NCI-H1417 treated with DMSO at 0.1 percent for 48 hours (cell line): ENCODE measurements at places on chromosomes 7 and 10.

- DNase-seq, result no peak
These were observed 733.0 kb downstream of the CCSER2 start for GRCh38 chr10:85061401-85061800.

- DNase-seq, result no peak
These were observed 113.6 kb downstream of the RNF32 start for GRCh38 chr7:156754201-156754600.

GRCh38 chr10:124204726-124205125 lies 111.3 kb upstream of the CHST15 start:
- no peak for DNase-seq

DNA sequence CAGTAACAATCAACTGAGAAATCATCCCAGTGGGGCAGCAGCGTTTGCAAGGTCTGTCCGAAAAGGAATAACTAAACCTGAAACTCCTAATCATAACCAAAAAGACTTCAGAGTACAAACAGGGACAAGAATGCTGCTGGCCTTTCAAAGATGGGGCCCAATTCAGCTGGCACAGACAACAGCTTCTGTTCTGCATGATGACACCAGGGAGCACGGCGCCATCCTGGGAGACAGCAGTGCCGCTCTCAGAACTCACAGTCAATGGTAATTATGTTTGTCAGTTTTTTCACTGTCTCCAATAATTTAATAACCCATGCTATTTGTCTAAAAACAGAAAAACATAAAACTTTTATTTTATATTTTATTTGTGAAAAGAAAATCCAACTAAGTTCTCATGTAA lies 90.0 kb downstream of the LARP4B start:
- DNase-seq, result no peak

DNA sequence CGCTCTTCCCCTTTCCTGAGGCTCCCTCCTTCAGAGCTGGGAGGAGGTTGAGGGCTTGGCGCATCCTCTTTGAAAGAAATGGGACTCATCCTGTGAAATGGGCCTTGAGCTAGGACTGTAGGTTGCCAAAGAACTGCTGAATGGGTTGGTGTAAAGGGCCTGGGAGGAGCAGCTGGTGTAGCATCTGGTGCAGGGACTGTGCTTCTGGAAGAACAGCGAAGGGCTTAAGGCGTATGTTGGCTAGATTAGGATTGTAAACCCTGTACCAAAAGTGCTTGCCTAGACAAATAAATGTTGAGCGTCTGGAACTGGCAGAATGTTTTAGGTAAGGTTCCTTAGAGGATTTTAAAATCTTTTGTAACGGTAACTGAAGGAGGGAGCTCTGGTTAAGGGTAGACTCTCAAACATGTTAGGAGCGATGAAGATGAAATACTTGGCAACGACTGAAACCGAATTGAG lies 563 bp downstream of the STAM start:
- DNase-seq, result no peak

DNA sequence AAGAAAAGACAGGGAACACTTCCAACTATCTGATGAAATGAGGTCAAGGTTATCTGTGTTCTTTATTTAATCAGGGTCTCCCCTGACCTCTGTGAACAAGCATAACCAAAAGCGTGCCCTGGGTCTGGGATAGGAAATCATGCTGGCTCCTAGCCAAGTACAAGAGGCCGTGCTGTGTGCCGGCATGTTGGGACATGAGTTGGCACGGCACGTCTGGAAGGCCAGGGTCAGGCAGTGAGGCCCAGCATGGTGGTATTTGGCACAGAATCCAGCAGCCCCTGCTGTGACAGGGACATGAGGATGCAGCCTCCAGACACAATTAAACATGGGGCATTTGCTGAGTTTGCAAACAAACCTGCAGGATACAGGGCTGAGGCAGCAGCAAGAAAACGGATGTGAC lies 320.4 kb downstream of the PLXNA4 start:
- peak; percentile 5 for DNase-seq

DNA sequence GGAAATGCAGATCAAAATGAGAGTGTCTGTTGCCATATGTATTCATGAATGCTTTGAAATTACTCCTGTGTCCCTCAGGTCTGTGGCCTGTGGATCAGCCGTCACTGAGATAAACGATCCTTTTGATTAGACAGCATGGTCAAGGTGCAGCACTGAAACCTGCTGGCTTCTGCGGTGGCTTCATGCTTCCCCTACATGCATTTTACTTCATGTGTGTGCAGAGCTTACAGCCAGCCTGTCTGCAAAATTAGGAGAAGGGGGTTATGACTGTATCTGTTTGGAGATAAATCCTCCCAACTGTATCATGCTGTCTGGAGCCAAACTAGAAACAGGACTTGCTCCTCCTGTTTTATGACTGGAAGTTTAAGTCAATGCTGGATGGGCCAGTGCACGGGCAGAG lies 71.0 kb upstream of the PLPP4 start:
- no peak for DNase-seq

DNA sequence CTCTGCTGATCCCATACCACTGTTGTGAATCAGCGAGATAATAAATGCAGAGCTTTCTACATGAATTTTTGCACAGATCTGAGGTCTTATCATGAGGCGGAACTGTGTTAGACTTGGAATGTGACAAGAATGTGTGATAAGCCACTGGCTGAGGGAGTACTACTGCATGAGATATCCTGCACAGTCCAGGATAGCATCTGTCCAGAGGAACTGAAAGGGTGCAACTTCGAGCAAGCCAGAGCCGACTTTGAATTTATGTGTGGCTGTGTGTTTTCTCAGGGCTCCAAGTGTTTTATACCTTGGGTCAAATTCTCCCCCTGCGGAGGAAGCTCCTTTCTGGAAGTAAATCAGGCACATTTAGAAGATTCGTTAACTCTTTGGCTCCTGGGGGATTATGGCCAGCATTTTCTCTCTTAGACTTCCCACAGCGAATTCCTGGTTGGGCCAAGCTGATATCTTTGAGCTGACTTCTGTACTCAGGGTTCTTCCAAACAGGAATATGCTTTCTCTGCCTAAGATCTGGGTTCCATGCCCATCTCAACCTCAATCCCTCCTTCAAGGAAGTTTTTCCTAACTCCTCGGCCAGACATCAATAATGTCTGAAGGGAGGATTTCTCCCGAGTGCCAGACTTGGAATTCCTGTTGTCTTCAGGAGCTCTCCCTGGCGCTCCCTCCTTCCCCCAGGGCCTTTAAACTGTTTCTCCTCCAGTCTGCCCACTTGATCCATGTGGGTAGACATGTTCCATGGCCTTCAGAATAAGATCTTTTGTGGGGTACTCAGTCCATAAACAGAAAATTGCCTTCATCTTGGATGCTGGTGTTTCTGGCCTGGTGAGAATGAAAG lies 2.5 kb upstream of the MEST start:
- DNase-seq, result no peak

DNA sequence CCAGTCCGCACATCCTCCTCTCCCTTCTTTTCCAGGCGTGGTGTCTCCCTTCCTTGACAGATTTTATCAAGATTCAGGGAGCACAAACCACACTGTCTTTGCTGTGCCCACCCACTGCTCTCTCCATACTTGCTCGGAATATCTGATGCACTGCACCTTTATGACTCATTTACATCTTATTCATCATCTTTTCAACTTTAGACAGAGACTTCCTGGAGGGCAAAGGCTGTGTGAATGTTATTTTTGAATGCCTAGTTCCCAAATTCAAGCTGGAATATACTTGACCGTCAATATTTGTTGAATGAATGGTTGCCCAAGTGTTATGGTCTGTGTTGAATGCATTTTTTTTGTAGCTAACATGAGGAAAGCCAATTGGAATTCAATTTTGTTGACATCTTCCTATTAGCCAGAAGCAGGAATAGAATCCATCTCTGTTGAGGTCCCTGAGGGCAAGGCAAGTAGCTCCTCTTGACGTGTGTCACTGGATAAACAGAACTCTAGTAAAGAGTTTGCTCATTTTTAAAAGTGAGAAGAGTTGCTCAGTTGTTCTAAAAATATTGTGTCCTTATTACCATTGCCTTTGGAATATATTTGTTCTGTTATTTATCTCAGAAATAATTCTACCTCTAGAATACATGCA lies 95.0 kb downstream of the KLF6 start:
- no peak for DNase-seq

GRCh38 chr7:18489624-18490023 lies 5.9 kb upstream of the HDAC9 start:
- no peak for DNase-seq

DNA sequence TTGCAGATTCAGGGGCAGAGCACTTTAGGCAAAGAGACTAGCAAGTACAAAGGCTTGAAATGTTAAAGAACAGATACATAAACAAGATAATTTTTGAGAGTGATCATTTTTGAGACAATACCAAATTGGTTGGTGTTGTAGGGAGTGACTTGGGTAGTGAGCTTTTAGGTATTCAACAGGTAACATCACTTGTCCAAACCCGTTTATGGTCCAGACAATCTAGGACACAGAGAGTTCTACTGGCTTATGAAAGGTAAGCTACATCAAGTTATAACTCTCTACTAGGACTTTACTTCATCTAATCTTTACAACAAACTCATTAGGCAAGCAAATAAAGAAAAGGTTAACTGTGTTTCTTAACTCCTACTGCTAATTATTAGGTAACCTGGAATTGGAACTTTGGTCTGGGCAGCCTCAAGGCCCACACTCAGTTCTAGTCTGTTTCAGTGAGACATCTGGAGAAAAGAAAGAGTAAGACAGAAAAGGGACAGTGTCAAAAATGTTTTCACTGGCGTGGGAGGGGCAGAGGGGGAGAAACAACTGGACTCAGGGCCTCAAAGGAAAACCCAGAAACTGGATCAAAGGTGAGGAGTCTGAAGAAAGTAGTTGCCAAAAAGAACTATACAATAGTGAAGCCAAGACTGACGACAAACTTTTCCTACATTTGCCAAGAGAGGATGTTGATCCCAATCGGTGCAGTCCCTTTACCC lies 39.2 kb downstream of the GNAT3 start:
- no peak for DNase-seq

DNA sequence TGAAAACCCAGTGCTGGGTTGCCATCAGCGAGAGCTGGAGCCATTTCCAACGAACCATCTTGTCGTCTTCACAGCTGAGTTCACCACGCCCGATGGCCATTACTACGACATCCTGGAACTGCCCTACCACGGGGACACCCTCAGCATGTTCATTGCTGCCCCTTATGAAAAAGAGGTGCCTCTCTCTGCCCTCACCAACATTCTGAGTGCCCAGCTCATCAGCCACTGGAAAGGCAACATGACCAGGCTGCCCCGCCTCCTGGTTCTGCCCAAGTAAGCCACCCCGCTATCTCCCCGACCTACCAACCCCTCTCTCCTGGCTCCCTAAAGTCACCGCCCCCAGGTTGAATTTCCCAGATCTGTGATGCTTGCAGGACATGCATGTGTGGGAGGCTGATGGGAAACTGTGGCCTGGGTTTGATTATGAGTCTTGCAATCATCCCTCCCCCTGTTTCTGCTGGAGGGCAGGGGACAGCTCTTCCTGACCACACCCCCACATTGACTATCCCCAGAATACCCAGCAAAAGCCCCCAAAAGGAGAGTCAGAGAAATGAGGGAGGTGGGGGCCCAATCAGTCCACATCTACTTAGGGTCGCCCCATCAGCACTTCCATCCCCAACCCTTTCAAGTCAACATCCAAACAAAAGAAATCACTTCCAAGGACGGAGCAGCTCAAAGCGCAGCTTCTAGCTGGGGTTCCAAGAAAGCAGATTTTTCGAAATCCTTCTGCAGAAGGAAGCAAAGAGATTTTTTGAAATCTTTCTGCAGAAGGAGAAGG lies 6.9 kb downstream of the SERPINE1 start:
- DNase-seq, result no peak

- no peak for DNase-seq
These were observed 89.9 kb downstream of the ADCY1 start for GRCh38 chr7:45663965-45664633.

DNA sequence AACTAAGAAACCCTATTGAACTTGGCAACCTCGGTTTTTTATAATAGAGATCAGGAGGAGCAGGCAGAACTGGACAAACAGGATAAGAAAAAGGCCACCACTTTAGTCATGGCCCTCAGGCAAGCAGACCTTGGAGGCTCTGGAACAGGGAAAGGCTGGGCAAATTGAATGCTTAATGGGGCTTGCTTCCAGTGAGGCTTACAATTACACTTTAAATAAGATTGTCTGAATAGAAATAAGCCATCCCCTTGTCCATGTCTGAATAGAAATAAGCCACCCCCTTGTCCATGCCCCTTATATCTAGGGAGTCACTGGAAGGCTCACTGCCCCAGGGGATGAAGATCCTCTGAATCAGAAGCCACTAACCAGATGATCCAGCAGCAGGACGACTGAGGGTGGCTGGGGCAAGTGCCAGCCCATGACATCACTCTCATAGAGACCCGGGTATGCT lies 40.6 kb downstream of the AKR1B15 start:
- DNase-seq, result no peak

- DNase-seq, result no peak
These were observed 498 bp downstream of the RHOBTB1 start for GRCh38 chr10:60943316-60944057.

DNA sequence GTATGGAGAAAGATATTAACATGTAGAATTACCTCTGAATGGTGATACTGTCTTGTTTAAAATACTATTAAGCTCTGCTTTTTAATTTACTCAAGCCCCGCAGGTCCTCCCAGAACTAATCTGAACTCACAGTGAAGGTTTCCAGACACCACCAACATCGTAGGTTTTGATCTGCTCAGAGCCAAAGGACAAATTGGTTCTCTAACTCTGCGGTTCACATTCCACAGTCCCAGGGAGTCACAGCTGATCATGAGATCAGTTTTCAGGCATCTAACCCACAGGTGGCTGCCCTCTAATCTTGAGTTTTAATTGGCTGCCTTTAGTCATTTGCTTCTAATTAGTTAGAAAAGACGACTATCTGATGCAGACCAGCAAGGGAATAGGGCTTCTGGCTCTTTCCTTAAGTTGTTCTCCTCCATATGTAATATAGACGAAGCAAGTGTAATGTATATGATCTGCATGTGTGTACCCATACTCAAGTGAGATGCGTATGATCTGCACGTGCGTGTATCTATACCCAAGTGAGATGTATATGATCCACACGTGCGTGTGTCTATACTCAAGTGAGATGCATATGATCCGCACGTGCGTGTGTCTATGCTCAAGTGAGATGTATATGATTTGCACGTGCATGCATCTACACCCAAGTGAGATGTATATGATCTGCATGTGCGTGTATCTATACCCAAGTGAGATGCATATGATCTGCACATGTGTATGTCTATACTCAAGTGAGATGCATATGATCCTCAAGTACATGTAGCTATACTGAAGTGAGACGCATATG lies 331.5 kb upstream of the NPVF start:
- DNase-seq, result no peak

GRCh38 chr7:23653942-23654341 lies 26.1 kb upstream of the FAM221A start:
- no peak for DNase-seq
